Cardiac fibroblast (primary cell): ENCODE measurements at places on chromosomes 1 and 21.

DNA sequence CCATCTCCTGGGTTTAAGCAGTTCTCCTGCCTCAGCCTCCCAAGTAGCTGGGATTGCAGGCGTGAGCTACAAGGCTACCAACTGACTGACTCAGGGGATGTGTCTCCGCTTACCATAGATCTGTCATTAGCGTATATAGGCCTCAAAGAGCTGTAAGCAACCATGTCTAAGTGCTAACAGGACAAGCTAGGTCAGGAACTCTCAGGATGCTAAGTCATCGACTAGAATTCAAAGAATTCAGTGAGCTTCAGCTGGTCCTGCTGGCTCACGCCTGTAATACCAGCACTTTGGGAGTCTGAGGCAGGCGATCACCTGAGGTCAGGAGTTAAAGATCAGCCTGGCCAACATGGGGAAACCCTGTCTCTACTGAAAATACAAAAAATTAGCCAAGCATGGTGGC is 29.5 kb downstream of the CAPN2 start:
- no peak for DNase-seq

- DNase-seq: no peak
These were observed 15.7 kb downstream of the BTBD8 start for GRCh38 chr1:92095874-92096273.

GRCh38 chr1:19774180-19774785 is 25.4 kb downstream of the TMCO4 start:
- DNase-seq: no peak

DNA sequence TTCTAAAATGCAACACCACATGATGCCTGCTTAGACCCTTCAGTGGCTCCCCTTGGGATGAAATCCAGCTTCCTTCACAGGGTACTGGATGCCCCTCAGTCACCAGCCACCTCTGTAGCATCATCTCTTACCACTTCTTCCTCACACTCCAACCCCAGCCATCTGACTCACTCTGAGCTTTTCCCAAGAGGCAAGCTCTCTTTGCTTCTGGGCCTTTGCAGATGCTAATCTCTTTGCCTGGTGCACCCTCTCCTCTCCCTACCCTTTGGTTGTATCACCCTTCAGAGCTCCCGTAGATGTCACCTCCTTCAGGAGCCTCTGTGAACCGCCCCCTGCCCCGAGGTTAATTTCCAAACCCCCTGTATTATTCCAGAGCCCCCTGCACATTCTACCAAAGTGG is 164.8 kb upstream of the ZC3H12A start:
- DNase-seq: no peak

GRCh38 chr21:37658817-37659458 is 257.3 kb downstream of the KCNJ6 start:
- DNase-seq: peak; percentile 67

DNA sequence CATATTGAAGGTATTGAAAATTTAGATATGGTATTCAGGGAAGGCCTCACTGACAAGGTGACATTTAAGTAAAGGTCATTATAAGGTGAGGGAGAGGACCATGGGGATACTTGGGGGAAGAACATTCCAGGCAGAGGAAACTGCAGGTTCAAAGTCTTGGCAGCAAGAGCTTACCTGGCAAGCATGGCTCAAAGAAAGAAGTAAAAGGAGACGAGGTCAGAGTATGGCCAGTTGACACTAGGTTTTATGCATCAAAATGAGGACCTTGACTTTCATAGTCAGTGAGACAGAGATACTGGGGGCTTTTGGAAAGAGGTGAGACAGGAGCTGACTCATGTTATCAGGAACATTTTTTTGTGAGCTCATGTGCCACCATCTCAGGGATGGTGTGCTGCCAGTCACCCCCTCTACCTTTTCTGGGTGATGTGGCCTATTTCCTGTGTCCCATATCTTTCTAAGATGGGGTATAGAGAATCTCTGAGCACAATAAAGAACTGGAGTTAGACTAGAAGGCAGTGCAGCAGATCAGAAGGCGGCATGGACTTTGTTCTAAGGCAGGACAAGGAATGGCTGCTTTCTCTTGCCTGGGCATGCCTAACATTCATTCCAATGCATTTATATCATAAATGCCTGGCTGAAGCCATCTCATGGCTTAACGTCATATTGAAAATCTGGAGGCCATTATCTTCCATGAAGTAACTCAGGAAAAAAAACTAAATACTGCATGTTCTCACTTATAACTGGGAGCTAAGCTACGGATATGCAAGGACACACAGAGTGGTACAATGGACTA is 406.7 kb downstream of the NTNG1 start:
- no peak for DNase-seq

DNA sequence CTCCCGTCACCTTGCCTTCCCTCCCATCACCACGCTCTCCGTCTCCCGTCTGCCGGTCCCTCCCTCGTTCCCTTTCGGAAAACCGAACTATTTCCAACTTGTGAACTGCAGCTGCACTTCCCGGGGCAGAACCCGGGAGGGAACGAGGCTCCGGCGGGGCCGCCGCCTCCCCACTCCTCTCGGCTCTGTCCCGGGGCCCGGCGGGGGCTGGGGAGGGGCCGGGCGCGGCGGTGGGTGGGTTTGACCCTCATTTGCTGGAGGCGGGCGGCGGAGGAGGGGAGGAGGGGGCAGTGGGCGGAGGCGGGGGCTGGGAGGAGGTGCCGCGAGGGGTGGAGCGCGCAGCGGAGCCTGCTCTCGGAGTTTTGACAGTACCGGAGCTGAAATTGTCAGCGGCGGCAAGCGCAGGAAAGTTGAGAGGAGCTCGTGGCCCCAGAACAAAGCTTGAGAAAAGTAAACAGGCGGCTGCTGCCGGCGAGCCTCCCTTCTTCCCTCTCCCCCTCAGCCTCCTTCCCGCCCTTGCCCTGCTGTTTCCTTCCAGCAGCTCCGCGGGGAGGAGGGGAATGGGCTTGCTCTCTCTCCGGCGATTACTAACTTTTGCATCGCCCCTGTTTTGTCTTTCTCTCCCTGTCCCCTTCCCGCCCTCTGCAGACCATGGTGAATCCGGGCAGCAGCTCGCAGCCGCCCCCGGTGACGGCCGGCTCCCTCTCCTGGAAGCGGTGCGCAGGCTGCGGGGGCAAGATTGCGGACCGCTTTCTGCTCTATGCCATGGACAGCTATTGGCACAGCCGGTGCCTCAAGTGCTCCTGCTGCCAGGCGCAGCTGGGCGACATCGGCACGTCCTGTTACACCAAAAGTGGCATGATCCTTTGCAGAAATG is 2.9 kb downstream of the LMO4 start:
- peak; percentile 65 for DNase-seq

- DNase-seq: no peak
These were observed 95.6 kb downstream of the PTPRC start for GRCh38 chr1:198734323-198735008.

GRCh38 chr1:232558954-232559353 is 71.0 kb downstream of the SIPA1L2 start:
- DNase-seq: no peak
